ENCODE measurements at places on chromosomes 7 and 10. TPM values are rescaled to one million over a fixed set of nuclear protein-coding genes. Genes with fewer than 3 reads are reported as not detected.

KCNIP2 gene
- 0.54 TPM for total RNA-seq

ZNF365 gene
- 0.36 TPM for total RNA-seq

PTPN20 gene
- not detected for total RNA-seq

EPDR1 gene
- 27.7 TPM for total RNA-seq

NUTM2D gene
- total RNA-seq, result 1.4 TPM

EIF5AL1 gene
- 0.18 TPM for total RNA-seq

BMPER gene
- total RNA-seq, result 23.5 TPM

CYP2E1 gene
- total RNA-seq, result not detected

ABCB4 gene
- not detected for total RNA-seq

GBX1 gene
- not detected for total RNA-seq

VCL gene
- 211 TPM for total RNA-seq

AKR1C8 gene
- total RNA-seq, result not detected

GPC2 gene
- not detected for total RNA-seq

SPDYE8 gene
- not detected for total RNA-seq

ZNF727 gene
- not detected for total RNA-seq

GAD2 gene
- total RNA-seq, result not detected

FAM131B gene
- total RNA-seq, result 0.97 TPM

SLC26A3 gene
- not detected for total RNA-seq

RASA4B gene
- total RNA-seq, result 1.1 TPM

COPG2 gene
- 20.6 TPM for total RNA-seq

LRRC18 gene
- not detected for total RNA-seq

TRAPPC14 gene
- total RNA-seq, result 7.3 TPM

CARD11 gene
- 0.49 TPM for total RNA-seq

GNGT1 gene
- total RNA-seq, result not detected

TAS2R41 gene
- not detected for total RNA-seq

PANK1 gene
- total RNA-seq, result 5.2 TPM

PAPOLB gene
- total RNA-seq, result 0.49 TPM

CYP2C19 gene
- total RNA-seq, result not detected

EMX2 gene
- total RNA-seq, result not detected

CCDC6 gene
- total RNA-seq, result 28.4 TPM

PRSS1 gene
- not detected for total RNA-seq

CREB5 gene
- 1.1 TPM for total RNA-seq

OLAH gene
- 1.6 TPM for total RNA-seq

FAM25A gene
- not detected for total RNA-seq

PRRT4 gene
- 1.8 TPM for total RNA-seq

LRIT2 gene
- not detected for total RNA-seq

PAX2 gene
- not detected for total RNA-seq

SPDYE9 gene
- not detected for total RNA-seq

AMZ1 gene
- not detected for total RNA-seq

LIPA gene
- total RNA-seq, result 63.2 TPM

MPP7 gene
- not detected for total RNA-seq

MYOF gene
- total RNA-seq, result 117 TPM

MCM10 gene
- total RNA-seq, result 2.6 TPM

PPP1R17 gene
- total RNA-seq, result not detected

FZD8 gene
- 10.2 TPM for total RNA-seq

DLX6 gene
- total RNA-seq, result not detected

PDE6C gene
- not detected for total RNA-seq

OPALIN gene
- not detected for total RNA-seq

R3HCC1L gene
- 6.1 TPM for total RNA-seq

VSTM4 gene
- total RNA-seq, result 3.1 TPM

PLCE1 gene
- 3.2 TPM for total RNA-seq

TMEM130 gene
- total RNA-seq, result 1.1 TPM

TIMM23 gene
- total RNA-seq, result 71.8 TPM

Data from cardiac atrium fibroblast (primary cell).